ENCODE measurements at places on chromosomes 6 and 20. TPM values are rescaled to one million over a fixed set of nuclear protein-coding genes. Genes with fewer than 3 reads are reported as not detected.

DNA sequence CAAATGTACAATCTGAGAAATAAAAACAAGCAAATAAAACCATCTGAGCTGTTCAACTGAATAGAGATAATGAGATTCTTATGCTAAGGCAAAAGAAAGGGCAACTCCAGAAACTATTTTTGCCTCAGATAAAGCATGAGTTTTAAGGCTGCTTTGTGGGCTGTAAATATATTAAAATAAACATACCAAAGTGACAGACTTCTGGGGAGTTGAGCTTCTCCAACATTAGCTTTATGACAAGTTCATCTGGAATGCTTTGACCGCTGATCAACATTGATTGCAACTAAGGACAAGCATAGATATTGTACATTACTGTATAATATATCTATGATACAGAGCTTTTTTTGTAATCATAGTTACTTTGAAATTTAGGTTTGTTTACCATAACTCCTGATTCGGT is 19.3 kb downstream of the AK9 start:
- H3K27ac ChIP-seq = no peak overlapping the region
- H3K36me3 ChIP-seq = no peaks in the 10 kb centered on the region
- DNase-seq = no peak
- no peaks in the 10 kb centered on the region for H3K27me3 ChIP-seq
- no peaks in the 10 kb centered on the region for H3K4me1 ChIP-seq
- H3K4me3 ChIP-seq = no peak overlapping the region

DNA sequence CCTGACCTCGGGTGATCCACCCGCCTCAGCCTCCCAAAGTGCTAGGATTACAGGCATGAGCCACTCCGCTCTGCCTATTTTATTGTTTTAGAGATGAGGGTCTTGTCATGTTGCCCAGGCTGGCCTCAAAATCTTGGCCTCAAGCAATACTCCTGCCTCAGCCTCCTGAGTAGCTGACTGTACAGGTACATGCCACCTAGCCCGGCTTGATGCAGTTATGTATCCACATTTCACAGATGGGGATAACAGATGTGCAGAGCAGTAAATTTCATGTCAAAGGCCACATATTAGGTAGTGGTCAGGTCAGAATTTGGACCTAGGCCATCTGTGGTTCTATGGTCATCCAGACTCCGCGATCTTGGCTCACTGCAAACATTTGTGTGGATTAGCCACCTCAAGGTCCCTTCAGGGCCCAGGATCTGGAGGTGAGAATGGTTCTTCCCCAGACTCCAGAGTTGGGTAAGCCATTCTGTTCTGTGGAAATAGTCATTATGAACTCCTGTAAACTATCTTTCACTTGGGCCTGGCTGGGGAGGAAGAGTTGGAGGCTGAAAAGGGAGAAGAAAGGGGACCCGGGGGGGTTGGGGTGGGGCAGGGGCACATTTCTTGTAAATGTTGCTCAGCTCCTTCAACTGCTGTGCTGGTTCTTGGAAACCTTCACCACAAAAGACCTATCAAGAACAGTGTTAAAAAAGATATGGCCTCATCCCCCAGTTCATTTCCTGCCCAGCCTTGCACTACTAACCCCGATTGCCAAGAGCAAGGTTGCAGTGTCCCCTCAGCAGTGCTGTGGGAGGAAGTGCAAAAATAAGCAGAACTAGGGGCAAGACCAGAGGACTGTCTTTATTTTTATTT is 13.0 kb downstream of the PIM1 start:
- no peaks in the 10 kb centered on the region for H3K36me3 ChIP-seq
- no peaks in the 10 kb centered on the region for H3K27me3 ChIP-seq
- no peaks in the 10 kb centered on the region for H3K4me1 ChIP-seq

DNA sequence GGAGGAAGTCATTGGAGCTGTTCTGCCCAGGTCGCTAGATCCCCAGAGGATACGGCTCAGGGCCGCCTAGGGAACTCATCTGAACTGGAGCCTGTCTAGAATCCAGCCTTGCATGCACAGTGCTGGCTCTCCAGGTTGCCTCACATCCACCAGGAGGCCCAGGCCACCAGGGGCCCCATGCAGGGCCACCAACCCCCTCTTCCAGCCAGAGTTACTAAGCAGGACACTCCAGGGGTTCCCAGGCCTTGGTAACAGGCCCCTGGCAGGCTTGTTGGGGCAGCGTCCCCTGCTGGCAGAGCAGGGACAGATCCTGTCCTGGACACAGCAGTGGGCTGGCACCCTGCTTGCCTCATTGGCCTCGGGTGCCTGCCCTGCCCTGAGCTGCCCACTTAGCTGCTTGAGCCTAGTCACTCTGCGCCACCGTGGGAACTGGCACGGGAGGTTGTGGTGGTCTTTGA is 35.3 kb downstream of the EFCAB8 start:
- no peak overlapping the region for H3K27ac ChIP-seq
- peak; percentile 31 for DNase-seq
- H3K36me3 ChIP-seq = no peaks in the 10 kb centered on the region
- H3K27me3 ChIP-seq = no peaks in the 10 kb centered on the region

DNA sequence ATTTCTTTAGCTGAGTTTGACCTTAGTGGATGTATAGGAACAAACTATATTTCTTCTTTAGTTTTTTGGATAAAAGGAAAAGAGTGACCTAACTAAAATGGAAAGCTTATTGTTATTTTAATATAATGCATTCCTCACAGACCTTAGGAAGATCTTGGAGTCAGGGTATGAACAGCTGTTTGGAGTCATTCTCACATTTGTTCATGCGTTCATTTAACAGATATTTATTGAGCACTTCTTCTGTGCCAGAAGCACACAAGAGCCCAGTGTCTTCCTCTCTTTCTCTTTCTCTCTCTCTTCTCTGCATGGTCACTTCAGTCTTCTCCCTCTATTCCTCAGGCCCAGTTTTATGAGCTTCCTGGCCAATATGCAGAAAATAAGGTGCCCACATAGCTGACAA is 744.0 kb upstream of the MAP3K7 start:
- H3K36me3 ChIP-seq = no peaks in the 10 kb centered on the region
- peaks cover 10% of the 10 kb centered on the region for H3K27me3 ChIP-seq
- H3K27ac ChIP-seq = no peak overlapping the region
- H3K4me1 ChIP-seq = no peaks in the 10 kb centered on the region
- no peak for DNase-seq

Gene ASF1A
- 36.4 TPM for total RNA-seq

DNA sequence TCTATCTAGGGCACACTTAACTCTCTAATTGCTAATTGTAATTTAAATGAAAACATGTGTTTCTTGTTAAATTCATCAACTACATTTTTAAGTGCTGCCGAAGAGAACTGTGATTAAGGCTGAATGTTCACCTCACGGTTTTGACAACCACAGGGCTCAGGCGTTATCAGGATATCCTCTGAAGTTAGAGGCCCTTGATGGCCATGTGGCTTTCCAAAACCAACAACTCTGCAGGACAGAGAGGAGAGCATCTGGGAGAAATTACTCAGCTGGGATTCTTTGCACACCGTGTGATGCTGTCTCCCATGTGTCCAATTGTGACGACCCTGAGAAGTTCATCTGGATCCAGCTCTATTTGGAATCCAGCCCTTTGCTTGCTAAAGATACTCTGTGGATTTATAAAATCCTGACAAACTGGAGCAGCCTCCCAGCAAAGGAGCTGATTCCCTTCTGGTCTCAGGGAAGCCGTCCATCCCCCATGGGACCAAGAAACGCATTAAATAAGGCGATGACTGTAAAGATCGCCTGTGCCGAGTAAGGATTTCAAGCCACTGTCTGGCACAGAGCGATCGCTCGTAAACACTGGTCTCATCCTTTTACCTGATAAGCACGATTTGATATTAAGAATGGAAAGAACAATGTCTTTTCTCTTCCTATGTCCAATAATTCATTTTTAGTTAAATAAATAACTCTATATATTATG is 401.1 kb downstream of the CD83 start:
- no peak for DNase-seq
- no peaks in the 10 kb centered on the region for H3K27me3 ChIP-seq
- H3K4me1 ChIP-seq = peaks cover 6% of the 10 kb centered on the region
- H3K36me3 ChIP-seq = peaks cover 6% of the 10 kb centered on the region

DNA sequence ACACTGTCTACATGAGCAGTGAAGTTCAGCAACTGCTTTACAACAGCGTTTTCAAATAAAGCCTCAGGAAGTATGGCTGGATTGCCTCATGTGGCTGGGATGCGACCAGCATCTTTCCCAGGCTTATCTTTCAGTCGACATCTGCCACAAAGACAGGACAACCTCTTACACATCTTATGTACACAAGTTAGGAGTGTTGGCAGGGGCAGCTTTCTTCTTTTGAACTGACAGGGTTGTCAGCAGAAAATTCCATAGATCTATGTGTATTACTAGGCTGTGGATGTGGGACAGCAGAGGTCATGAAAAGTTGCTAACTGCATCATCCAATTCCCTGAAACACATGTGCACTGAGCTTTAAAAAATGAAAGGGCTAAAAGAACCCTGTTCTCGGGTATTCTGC is 48.1 kb downstream of the PLAGL1 start:
- H3K27ac ChIP-seq = no peak overlapping the region
- no peaks in the 10 kb centered on the region for H3K36me3 ChIP-seq
- no peaks in the 10 kb centered on the region for H3K4me1 ChIP-seq
- no peak overlapping the region for H3K4me3 ChIP-seq
- DNase-seq = no peak

DNA sequence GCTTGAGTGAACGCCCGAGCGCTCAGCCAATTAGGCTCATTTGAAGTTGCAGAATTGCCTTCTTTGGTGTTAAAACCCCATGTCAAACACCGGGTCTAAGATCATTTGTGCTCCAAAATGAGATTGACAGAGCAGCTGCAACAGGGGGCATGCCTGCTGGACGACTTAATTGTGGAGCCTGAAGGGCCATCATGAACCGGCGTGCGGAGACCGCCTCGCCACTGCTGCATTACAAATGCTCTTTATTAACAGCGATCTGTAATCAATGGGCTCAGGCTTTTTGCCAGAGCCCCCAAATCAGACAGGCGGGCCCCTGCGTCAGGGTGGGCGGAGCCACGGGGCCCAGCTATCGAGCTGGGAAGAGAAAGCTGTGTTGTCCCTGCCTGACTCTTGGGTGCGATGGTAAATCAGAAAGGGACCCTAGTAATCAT is 183.2 kb downstream of the SIM1 start:
- H3K27ac ChIP-seq = no peak overlapping the region
- DNase-seq = no peak
- no peak overlapping the region for H3K4me3 ChIP-seq
- H3K4me1 ChIP-seq = peaks cover 13% of the 10 kb centered on the region
- H3K27me3 ChIP-seq = no peaks in the 10 kb centered on the region
- no peaks in the 10 kb centered on the region for H3K36me3 ChIP-seq

Gene TOMM34
- 55.5 TPM for total RNA-seq

- H3K27me3 ChIP-seq = peaks cover 33% of the 10 kb centered on the region
- no peak overlapping the region for H3K4me3 ChIP-seq
- DNase-seq = no peak
- H3K36me3 ChIP-seq = no peaks in the 10 kb centered on the region
Observed at GRCh38 chr20:17457588-17458190, 73.5 kb downstream of the BFSP1 start.

DNA sequence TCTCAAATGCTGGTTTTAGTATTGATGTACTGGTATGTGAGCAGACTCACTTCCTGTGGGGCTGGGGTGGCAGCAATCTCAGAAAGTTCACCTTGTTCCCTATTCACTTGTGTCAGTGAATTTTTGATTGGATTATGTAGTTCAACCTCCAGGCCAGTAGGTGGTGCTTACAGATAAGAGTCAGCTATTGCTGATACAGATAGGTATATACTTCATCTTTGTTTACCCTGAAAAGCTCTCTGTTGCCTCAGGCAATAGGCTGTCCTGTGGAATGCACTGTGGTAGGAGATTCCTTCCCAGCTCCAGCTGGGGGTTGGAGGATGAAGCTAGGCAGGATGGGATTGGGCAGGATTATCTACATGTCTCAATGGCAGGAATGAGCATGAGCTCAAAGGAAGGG is 851.2 kb upstream of the EYS start:
- H3K27ac ChIP-seq = no peak overlapping the region
- no peaks in the 10 kb centered on the region for H3K4me1 ChIP-seq
- no peak for DNase-seq
- no peaks in the 10 kb centered on the region for H3K27me3 ChIP-seq
- H3K4me3 ChIP-seq = no peak overlapping the region
- no peaks in the 10 kb centered on the region for H3K36me3 ChIP-seq

GRCh38 chr20:47493963-47494293 is 7.8 kb upstream of the NCOA3 start:
- H3K4me1 ChIP-seq = peaks cover 13% of the 10 kb centered on the region
- H3K4me3 ChIP-seq = peak overlapping the region; percentile 44
- H3K27ac ChIP-seq = peak overlapping the region; percentile 27
- H3K36me3 ChIP-seq = no peaks in the 10 kb centered on the region
- no peak for DNase-seq
- no peaks in the 10 kb centered on the region for H3K27me3 ChIP-seq

- H3K4me1 ChIP-seq = no peaks in the 10 kb centered on the region
- H3K27ac ChIP-seq = no peak overlapping the region
- no peaks in the 10 kb centered on the region for H3K36me3 ChIP-seq
- DNase-seq = no peak
Observed at GRCh38 chr20:40774252-40774651, 85.2 kb upstream of the MAFB start.

Gene PRL
- not detected for total RNA-seq

GRCh38 chr20:49775229-49775693 is 37.4 kb upstream of the SLC9A8 start:
- no peaks in the 10 kb centered on the region for H3K36me3 ChIP-seq
- H3K4me1 ChIP-seq = peaks cover 40% of the 10 kb centered on the region
- peak overlapping the region; percentile 79 for H3K27ac ChIP-seq
- DNase-seq = peak; percentile 98
- no peaks in the 10 kb centered on the region for H3K27me3 ChIP-seq
- no peak overlapping the region for H3K4me3 ChIP-seq

DNA sequence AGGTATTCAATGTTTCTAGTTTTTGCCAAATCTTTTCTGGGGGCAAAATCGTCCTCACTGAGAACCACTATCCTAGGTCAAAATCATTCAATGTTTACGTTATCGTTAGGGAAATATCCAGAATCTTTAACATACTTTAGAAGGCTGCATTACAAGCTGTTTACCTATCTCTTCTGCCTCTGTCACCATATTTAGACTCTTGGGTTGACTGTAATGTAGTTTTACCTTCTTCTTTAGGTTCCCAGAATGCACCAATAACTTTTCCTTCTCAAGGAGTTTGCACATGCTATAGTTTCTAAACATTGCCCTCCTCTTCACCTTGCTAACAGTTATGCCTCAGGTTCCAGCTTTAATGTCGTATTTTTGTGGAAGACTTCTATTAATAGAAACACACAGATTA is 1185.5 kb upstream of the ADGRB3 start:
- H3K4me3 ChIP-seq = no peak overlapping the region
- H3K27me3 ChIP-seq = no peaks in the 10 kb centered on the region
- no peak overlapping the region for H3K27ac ChIP-seq

Gene BTN1A1
- total RNA-seq = not detected

GRCh38 chr6:119614138-119614537 is 264.6 kb upstream of the MAN1A1 start:
- H3K27me3 ChIP-seq = no peaks in the 10 kb centered on the region
- no peak for DNase-seq
- no peak overlapping the region for H3K27ac ChIP-seq
- peaks cover 5% of the 10 kb centered on the region for H3K4me1 ChIP-seq

GRCh38 chr20:35281506-35282101 is 3.0 kb downstream of the EIF6 start:
- H3K4me3 ChIP-seq = no peak overlapping the region
- H3K27ac ChIP-seq = no peak overlapping the region
- no peak for DNase-seq
- peaks cover 40% of the 10 kb centered on the region for H3K4me1 ChIP-seq

Gene SAYSD1
- 10.9 TPM for total RNA-seq

Measured in MCF 10A (cell line).